Stimulated activated CD8-positive, alpha-beta memory T cell treated with anti-CD3 and anti-CD28 coated beads, Interleukin-2, amount 100 ng/mL, for 1 hour (primary cell): ENCODE measurements at places on chromosomes 13 and 19.

DNA sequence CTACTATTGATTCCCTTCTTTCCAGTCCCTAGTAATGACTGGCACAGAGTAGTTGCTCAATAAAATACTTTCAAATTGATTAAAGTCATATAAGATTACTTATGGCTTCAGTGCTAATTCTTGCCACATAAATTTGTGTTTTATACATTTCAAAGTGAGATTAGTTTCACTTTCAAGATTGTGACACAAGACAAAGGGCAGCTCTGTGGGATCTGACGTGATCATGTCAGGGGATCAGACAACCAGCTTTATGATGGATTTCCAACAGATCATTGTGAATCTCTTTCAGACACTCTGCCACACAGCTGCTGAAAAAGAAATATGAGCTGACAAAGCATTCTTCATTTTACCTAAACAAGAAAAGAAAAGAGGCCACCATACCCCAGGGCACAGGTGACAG, 73.4 kb upstream of the POMP start:
- no peak for DNase-seq

DNA sequence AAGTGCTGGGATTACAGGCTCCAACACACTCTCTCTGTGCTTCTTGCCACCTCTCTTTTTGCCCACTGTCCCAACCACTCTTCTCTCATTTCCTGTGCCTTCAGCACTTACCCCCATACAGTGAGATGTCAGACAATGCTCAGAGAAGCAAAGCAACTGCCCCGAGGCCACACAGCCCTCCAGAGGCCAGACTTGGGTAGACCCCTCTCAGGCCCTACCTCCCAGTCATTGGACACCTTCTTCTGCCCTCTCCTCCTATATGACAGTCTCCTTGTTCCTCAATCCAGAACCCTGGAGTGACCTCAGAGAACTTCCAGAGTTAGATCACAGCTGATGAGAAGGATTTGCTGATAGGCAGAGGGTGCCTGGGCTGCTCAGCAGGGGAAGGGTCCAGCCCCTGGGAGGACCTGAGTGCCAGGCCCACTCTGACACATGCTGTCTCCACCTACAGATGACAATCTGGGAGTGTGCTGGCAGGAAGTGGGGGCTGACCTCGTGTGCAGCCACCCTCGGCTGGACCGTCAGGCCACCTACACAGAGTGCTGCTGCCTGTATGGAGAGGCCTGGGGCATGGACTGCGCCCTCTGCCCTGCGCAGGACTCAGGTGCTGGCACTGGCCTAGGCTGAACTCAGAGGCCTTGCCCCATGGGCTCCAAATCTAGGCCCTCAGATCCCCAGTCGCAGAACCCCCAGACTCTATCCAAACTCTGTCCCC, 24.4 kb downstream of the LTBP4 start:
- DNase-seq, result no peak

DNA sequence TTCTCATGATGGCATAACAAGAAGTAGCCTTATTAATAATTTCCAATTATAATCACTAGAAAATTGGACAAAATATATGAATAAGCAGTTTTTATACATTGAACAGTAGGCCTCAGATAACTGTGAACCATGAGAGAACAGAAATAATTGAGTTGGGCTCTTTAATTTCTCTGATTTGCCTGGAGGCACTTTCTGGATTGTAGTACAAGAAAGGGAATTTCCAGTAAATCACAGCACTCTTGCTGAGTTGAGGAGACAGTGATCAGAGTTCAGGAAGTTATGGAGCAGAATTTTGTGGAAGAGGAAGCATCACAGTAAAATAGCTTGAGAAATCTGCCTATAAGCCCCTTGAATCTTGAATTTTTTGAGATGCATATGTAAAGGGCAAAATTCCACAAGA, 216.2 kb downstream of the MAB21L1 start:
- DNase-seq, result no peak

DNA sequence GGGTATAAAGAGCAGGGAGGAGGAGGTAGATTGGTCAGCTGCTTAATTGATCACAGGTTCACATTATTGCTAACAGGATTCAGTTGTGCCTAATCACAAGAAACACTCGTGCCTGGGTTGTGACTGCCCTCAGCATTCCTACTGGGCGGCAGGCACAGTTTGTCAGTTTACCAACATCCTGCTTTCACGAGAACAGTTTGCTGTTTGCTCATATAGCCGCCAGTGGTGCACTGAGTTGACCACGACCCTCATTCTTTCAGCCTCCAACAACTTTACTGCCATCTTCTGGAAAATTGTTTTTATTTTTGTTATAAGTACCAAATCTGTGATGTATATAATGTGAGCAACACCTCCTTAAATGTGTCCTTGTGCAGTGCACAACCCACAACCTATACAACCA, 16.2 kb upstream of the IFT88 start:
- no peak for DNase-seq

DNA sequence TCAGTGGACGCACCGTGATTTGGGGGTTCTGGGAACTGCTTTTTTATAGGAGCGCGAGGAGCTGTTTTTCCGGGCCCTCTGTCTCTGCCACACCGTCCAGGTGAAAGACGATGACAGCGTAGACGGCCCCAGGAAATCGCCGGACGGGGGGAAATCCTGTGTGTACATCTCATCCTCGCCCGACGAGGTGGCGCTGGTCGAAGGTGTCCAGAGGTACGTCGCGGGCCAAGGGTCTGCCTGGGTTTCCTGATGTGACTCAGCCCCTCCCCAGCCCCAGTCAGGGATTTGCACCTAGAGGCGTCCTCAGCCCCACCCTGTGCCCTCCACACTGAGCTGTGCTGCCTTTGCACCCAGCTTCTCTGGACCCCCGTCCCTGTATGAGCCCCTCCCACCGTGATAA, 136.2 kb upstream of the MCF2L start:
- no peak for DNase-seq

DNA sequence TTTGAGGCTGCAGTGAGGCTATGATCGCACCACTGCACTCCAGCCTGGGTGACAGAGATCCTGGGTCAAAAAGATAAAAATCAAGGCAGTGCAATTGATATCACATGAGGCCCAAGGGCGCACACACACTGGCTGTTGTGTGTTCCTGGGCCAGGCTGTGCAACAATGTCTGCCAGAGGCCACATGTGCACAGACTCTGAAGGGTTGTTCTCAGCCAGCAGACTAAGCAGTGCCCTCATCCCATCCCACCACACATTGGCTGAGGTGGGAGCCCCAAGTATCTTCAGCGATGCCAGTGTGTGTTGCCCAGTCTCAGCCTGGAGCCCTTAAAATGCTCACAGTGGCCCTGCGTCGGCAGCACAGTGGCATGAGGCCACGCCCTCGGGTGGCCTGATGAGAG, 12.6 kb downstream of the PEX11G start:
- no peak for DNase-seq

DNA sequence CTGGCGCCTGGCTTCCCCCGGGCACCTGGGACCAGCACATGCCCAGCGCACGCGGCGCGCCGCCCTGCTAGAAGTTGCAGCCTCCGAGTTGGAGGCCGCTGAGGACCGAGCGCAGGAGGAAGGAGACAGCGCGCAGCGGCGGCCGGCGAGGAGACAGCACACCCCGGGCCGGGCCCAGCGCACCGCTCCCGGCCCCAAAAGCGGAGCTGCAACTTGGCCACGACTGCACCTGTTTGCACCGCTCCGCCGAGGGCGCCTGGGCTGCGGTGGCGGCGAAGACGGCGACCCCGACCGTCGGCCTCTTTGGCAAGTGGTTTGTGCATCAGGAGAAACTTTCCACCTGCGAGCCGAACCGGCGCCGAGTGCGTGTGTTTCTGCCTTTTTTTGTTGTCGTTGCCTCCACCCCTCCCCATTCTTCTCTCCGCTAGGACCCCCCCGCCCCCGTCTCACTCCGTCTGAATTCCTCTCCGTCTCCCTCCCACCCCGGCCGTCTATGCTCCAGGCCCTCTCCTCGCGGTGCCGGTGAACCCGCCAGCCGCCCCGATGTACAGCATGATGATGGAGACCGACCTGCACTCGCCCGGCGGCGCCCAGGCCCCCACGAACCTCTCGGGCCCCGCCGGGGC, at the start of gene SOX1:
Gene SOX1 (plus strand): TSS at position 34 of the 626 bp plus-strand sequence. CDS start 510 bp downstream, at position 544.
- DNase-seq, result no peak

- DNase-seq, result no peak
Observed at GRCh38 chr19:48455171-48455907, at the start of gene KCNJ14. Gene KCNJ14, plus strand, starts transcription at chr19:48455574. Its CDS starts 6,151 bp downstream, at chr19:48461725.

DNA sequence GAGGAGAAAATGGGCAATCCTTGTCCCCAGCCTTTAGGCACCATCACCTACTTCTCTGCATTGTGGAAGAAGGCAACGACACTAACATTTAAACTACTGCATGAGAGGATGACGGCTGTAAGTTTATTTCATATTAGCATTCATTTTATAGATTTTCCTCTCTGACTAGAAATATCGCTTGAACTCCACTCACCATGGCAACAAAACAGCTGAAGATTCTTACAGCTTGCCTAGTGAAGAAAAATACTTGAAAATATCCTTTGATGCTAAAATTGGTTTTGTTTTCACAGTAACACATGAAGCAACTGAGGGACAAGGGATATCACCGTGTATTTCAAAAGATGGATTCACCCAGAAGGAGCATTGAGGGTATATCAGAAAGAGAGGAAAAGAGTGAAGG, 284.3 kb downstream of the LIG4 start:
- no peak for DNase-seq

DNA sequence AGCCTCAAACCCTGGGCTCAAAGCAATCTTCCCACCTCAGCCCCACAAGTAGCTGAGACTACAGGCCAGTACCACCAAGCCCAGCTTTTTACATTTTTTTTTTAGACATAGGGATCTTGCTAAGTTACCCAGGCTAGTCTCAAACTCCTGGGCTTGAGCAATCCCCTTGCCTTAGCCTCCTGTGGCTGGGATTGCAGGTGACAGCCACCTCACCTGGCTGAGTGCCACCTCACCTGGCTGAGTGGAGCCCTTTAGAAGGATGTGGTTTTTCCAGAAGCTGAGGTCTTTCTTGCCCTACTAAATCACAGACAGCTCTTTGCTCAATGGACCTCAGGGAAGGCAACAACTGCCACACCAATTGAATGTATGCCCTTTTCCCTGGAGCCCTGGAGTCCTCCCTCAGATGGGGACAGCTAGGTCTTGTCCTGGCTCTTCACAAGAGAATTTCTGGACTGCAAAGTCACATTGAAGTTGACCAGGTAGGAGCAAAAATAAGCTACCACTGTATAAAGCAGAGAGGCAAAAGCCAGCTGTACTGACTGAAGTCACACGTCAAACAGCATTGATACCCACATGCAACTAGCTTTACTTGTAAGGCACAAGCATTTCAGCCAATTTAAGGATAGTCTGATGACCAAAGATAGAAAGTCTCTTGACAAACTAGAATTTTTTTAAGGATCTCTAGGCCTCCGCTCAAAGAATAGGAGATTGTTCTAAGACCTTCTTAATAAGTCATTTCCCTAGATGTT, 14.0 kb downstream of the PDX1 start:
- no peak for DNase-seq

- no peak for DNase-seq
Observed at GRCh38 chr19:13908674-13909073, 2.7 kb downstream of the CC2D1A start.

GRCh38 chr13:36788276-36788675, 30.7 kb upstream of the RFXAP start:
- no peak for DNase-seq

- DNase-seq, result no peak
Observed at GRCh38 chr19:30441011-30441410, 68.8 kb downstream of the ZNF536 start.

GRCh38 chr13:111480976-111481375, 160.5 kb downstream of the TEX29 start:
- no peak for DNase-seq

- no peak for DNase-seq
Observed at GRCh38 chr13:23705583-23705982, 135.4 kb downstream of the TNFRSF19 start.

DNA sequence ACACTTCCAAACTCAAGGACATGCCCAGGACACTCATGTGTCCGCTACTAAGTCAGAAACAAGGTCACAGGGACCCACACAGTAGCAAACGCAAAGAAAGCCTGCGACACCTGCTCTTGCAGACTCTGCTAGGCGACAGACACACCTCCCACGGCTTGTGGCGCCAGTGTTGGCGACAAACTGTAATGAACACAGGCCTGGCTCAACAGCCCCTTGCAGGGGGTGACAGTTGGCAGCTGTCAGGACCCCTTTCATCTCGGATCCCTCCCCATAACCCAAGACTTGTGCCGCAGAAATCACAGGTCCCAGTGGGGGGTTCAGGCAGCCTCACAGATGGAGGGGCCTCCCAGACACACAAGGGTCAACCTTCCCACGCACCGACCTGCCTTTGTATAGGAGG, 364 bp downstream of the CKM start:
- DNase-seq, result no peak

- no peak for DNase-seq
Observed at GRCh38 chr19:17441241-17442021, 7.0 kb downstream of the TMEM221 start.

DNA sequence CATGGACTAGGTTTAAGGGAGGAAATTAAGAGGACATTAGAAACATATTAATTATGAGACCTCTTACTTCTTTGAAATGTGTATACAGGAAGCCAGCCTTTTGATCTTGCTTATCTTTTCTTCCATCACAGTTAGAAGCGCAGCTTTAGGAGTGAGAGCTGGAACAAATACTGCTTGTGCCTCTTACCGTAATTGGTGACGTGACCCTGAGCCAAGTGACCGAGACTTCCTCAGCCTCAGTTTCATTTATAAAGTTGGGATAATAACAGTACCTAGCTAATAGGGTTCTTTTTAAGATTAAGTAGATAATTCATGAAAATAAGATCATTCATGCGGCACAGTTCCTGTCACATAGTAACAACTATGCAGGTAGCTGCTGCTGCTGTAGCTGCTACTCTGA, 18.5 kb downstream of the FREM2 start:
- no peak for DNase-seq

- DNase-seq, result no peak
Observed at GRCh38 chr19:57537953-57538547, 10.9 kb downstream of the ZNF549 start.

DNA sequence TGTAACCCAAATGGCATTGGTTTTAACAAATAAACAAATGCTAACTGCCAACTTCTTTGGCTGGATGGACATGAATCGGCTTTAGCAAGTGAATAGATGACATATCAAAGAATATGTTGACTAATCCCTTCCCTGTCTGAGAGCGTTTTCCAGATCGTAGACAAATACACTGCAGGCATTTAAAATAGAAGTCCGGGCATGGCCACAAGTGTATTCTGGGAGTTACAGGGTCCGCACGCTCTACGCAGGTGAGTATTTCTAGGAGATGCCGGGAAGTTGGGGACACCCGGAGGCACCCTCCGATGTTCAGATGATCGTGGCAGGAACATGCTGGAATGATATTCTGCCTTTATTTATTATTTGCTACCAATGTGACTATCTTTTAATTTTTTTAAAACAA, 53.2 kb upstream of the ZNF536 start:
- DNase-seq, result no peak

GRCh38 chr19:13056052-13056660, 46.5 kb downstream of the LYL1 start:
- DNase-seq, result no peak

GRCh38 chr19:46718157-46718933, 1.4 kb upstream of the PRKD2 start:
- DNase-seq, result peak; percentile 40

GRCh38 chr13:79626924-79627323, 146.0 kb downstream of the NDFIP2 start:
- DNase-seq, result no peak
